Omental fat pad (tissue), 4 donors: ENCODE measurements at places on chromosomes 16 and 17.

DNA sequence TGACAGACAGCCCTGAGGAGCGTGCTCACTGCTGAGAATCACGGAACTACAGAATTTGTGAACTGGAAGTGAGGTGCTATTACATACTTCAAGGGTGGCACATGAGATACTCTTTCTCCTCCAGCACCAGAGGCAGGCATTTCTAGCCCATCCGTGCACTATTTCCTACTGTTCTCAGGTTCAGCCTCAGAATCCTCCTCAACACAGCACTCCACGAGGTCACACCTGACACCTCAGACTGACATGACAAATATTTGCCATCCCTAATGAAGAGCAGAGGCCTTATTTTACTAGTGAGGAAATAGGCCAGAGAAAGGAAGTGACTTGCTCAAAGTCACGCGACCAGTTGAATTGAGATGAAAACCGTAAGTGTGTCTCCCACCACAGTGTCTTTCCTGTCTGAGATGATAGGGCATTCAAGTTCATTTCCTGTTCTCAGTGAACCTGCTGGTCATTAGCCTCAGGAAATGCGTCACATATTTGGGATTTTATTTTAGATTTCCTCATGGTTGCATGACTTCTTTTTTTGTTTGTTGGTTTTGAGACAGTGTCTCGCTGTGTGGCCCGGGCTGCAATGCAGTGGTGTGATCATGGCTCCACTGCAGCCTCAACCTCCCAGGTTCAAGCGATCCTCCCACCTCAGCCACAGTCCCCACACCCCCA is 23.6 kb downstream of the SEZ6 start:
- DNase-seq, result no peak

- DNase-seq, result no peak
Observed at GRCh38 chr16:7338826-7339225, 6.2 kb downstream of the RBFOX1 start.

DNA sequence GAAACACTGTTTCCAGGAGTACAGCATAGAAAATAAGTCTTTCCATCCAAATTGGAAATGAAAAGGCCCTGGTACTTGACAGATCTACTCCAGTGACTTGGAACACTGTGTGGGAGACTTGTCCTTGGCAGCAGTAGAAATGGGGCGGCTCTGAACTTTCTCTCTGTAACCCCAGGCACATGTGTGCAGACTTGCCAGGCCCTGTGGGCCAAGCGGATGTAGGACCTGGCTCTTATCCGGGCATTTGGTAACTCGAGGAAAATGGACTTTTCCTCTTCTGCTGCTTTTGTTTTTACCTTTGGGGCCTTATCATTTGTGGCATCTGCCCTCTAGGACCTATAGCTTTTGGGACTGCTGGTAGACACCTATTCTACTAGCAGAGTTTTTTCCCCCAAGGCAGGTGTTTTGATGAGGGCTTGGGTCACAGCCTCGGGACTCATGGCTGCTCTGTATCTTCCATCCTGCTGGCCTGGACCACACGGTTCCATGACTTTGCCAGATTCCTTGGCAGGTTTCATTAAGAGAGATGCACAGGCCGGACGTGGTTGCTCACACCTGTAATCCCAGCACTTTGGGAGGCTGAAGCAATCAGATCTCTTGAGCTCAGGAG is 43.5 kb downstream of the SMPD3 start:
- no peak for DNase-seq

GRCh38 chr17:31392856-31393748 is 1.6 kb downstream of the RAB11FIP4 start:
- DNase-seq, result no peak

DNA sequence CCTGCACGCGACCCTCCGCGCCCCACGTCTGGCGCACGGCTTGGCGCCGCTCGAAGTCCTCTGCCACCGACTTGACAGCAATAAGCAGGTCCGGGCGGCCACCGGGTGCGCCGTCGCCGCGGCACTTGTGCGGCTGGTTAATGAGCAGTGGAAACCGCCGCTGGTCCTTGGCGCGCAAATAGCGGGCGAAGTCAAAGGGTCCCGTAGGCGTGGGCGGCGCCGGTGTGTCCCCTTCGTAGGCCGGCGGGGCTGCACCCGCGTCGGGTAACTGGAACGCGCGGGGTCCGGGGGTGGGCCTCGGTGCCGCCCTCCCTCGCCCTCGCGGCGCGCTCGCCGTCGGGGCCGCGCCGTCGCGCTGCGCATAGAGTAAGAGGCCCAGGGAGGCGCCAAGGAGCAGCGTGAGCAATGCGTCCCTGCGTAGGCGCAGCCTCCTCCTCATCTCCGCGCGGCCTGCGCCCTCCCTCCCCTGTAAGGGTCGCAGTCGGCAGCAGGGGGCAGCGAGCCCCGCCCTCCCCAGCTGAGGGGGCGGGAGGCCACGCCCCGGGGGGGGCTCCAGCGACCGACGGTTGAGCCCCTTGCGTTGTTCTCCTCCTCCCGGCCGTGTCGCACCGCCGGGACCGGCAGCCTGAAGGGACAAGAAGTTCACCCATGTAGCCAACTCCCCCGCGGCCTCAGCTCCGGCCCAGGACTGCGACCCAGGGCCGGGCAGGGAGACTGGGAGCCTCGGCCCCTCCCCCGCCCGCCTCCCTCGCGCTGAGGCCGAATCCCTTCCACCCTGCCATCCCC is 558 bp downstream of the B3GNT9 start:
- no peak for DNase-seq

DNA sequence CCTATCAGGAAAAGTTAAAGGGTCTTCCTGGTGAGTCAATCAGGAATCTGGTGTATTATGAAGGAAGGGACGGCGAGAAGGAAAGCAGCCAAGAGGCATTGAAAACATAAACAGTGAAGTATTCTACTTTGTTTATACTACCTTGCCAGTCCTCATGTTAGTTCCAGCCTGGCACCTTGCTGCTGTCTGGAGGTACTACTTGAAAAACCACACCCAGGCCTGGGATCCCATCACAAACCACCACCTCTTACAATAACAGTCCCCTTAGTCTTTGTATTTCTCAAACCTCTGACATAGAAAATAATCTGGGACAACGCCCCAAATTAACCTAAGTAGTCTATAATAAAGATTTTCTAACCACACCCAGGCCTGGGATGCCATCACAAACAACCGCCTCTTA is 676.7 kb upstream of the SOX9 start:
- no peak for DNase-seq

DNA sequence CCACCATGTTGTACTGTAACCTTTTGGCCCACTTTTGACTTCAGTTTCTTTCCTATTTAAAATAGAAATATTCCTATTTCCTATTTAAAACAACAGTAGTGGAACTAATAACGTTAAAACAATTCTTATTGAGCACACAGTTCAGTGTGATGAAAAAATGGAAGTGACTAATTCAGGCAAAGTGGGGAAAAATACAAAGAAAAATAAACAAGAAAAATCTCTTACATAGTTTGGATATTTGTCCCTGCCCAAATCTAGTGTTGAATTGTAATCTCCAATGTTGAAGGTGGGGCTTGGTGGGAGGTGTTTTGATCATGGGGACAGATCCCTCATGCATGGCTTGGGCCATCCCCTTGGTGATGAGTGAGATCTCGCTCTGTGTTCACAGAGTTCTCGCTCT is 198.1 kb upstream of the CPHXL start:
- no peak for DNase-seq

DNA sequence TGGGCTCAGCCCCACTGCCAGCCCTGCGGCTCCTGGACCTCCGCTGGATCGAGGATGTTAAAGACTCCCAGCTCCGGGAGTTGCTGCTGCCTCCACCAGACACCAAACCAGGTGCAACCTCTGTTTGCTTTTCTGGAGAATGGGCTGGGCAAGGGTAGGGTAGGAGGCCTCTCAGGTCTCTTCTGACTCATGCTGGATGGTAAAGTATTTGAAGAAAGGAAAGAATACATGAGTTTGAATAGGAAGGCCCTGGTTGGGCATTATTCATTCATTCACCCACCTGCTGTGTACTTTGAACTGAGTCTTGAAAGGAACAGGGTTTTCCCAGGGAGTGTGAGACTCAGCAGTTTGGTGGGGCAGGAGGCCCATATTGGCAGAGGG is 6.5 kb upstream of the ORAI3 start:
- DNase-seq, result no peak

- no peak for DNase-seq
Observed at GRCh38 chr17:77237232-77238008, 96.7 kb downstream of the SEC14L1 start.

GRCh38 chr16:10466861-10467260 is 81.0 kb downstream of the ATF7IP2 start:
- no peak for DNase-seq

DNA sequence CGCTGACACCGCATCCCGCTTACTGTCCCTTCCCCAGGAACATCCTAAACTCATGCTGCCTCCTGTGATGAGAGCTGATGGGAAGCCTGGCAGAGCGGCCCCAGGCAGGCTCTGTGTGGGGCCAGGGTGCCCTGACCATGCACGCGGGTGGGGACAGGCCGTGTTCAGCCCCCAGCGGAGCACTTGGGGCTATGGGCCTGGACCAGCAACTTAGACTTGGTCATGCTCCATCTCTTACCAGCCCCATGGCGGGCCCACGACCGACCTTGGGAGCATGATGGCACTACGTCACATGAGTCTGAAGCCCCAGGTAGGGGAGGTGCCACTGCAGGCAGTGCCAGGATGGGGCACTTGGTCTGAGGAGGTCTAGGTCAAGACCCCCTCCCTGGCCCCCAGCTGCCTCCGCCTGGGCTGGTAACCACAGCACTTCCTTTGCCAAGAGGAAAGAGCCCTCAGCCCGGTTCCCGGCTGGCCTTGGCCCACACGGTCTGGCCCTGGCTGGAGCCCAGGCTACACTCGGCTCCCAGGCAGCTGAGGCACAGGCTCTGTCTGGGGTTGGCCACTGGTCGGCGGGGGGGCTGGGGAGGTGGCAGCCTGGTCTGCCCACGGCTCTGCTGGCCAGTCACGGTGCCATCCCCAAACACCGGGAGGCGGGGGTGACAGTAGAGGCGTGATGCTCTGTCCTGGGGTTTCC is 25.7 kb downstream of the BAHCC1 start:
- no peak for DNase-seq

GRCh38 chr17:3667366-3668278 is 756 bp downstream of the TAX1BP3 start:
- DNase-seq, result peak; percentile 45

DNA sequence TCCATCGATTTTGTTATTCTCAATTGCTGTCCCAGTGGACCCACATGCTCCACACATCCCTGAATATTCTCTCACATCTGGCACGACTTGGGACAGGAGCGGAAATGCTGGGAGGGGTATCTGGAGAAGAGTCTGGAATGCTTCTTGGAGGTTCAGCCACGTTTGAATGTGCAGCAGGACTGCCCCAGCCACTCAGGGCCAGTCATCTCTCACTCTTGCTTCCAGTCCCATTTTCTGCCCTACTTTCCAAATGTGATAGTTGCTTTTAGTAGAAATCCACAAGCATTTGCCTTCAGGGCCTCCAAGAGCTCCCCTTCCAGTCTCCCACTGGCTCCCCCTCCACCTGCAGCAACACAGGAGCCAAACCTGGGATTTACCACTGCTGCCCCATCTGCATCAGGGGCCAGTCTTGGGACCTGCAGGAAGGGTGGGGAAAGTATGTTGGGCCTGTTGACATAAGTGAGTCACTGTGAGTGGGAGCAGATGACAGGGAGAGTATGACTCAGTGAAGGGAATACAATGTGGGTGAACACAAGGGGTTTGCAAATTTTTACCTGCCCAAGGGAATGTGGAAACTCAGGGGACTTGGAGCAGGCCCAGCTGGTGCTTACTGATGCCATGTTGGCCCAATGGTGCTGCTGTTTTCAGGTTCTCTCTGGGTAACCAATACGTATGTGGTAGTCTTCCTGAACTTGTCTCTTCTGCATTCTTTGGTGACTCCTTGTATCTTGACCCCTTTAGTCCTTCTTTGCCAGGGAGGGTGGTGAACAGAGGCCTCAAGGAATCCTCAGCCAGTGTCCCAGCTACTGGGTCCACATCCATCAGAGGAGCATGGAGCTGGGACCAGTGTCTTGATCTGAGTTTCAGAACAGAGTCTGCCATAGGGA is 78.8 kb upstream of the CRHR1 start:
- DNase-seq, result no peak

DNA sequence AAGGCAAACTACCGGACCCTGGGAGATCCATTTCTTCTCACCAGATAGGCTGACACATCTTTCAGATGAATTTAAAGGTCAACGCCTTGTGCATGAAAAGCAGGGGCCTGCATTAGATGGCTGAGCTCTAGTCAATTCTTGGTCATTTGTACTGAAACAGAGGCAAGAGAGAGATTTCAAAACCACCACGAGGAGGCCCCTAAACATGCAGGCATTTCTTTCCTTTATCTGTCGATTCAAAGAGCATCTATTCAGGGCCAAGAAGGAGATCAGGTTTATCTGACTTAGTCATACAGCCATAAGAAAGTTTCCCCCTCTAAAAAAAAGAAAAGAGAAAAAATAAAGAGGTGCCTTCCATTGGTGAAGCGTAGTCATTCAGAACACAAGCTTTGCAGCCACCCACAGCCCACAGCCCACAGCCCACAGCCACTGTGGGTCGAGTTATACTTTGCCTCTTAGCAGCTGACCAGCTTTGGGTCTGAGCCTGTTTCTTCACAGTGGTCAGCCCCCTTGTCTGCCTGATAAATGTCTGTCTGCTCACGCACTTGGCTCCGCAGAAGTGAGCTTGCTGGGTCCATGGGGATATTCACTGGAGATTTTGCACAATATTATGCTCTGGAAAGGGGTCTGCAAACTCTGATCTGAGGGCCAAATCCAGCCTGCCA is 207.5 kb downstream of the CDH13 start:
- no peak for DNase-seq

DNA sequence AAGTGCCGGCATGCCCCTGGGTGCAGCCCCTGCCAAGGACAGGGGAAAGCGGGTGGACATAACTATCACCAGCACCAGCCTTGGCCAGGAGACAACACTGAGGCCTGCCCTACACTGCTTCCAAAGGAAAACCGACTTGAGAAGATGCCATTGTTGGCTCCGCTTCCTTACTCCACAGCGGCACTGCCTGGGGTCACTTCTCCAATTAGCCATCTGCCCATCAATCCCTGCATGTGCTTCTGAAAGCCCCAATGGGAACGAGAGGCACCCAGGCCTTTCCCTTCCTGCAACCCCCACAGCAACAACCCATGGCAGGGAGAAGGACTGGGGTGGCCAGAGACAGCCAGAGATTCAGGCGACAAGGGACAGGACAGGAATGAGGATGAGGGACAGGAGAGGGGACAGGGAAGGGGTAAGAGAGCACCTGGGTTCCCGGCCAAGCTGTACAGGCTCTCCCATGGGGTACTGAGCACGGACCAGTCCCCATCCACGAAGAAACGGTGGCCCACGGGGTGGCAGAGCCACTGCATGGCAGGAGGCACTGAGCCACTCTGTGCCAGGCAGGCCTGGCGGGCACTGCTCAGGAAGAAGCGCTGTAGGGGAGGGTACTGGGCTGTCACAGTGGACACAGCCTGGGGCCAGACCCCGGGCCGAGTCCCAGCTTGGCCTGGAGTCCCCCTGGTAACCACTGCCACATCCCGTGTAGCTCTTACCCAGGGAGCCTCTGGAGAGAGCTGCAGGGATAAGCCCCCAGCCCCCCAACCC is 21.2 kb downstream of the SREBF1 start:
- DNase-seq, result no peak

GRCh38 chr17:36816907-36817288 is 120.4 kb upstream of the LHX1 start:
- DNase-seq, result no peak
